Stimulated activated CD8-positive, alpha-beta memory T cell treated with anti-CD3 and anti-CD28 coated beads, Interleukin-15, amount 100 ng/mL, for 4 hours (primary cell): ENCODE measurements at places on chromosomes 16 and 17.
A peak's percentile ranks its signal among the peaks of the same experiment; 100 is the strongest.

DNA sequence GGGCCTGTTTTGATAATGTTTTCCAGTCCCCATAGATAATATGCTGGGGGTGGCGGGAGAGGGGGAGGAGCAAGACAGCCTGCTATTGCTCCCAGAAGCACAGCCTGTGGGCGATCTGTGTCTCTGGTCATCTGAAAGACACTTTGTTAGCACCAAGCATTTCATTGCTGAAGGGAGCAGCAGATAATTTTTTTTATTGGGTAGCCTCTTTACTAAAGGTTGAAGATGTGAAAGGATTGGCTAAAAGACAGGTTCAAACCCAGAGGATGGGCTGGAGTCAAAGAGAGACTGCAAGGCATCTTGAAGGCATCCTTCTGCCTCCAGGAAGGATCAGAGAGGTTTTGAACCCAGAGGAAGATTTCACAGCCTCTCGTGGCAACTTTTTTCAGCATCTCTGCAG, 60.6 kb downstream of the C17orf67 start:
- no peak for DNase-seq

- DNase-seq, result no peak
Measured at GRCh38 chr17:80394629-80395216, 20.2 kb upstream of the ENDOV start.

DNA sequence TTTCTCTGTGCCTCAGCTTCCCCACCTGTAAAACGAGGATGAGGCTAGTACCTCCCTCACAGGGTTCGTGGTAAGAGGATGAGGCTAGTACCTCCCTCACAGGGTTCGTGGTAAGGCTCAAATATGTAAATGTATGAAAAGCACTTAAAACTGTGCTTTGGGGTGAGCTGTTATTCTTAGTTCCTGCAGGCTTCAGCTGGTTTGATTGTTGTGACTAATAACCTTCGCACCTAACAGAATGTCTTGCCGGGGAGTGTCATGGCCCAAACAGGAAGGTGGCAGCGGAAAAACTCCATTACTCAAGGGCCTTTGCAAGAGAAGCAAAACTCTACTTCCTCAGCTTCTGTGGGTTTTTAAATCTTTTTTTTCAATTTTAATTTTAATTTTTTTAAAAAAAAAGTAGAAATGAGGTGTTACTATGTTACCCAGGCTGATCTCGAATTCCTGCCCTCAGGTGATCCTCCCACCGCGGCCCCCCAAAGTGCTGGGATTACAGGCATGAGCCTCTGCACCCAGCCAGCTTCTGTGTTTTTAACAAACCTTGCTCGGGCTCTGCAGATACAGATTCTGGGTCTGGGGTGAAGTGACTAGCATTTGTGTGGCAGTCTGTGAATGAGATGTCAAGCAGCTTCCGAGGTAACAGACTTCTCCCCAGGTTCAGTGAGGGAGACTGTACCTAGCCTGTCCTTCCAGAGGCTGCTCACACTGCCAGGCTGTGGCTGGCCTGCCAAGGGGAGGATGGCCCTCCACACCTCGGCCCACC, 103.0 kb downstream of the RAB11FIP4 start:
- DNase-seq, result no peak

DNA sequence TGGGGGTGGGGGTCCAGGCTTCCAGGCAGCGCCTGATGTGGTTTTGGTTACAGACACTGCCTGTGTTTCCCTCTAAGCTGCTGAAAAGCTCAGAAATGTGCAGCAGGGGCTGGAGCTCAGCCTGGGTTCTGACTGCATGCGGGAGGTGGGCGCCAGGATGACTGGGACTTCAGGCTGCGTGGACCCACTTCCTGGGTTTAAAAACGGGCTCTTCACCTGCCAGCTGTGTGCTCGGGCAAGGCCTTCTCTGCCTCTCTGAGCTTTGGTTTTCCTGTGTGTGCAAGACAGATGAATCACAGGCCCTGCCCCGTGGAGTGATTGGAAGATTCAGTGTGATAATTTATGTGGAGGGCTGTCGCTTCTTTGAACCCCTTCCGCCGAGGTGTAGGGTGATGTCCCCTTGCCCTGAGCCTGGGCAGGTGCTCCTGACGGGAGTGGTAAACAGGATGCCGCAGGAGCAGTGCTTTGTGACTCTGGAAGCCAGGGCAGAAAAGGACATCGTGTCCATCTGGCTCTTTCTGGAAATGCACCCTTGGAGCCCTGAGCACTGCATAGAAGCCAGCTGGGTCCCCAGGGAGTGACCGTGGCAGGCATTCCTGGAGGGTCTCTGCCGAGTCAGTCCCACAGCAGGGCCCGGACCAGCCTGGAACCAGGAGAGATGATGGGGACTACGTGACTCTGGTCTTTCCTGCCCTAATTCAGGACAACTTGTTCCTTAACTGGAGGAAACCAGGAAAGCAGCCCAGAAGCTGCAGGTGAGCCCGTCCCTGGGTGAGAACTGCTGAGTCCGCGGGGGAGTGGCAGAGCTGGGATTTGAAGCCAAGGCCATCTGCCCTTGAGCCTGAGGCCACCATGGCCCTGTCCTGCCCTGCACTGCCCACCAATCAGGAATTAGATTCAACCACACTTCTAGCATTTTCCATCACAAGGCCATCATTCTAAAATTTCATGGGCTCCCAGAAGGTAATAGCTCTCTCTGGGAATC, 28.5 kb upstream of the SLC7A5 start:
- peak; percentile 45 for DNase-seq

GRCh38 chr16:83704656-83705055, 103.1 kb upstream of the HSBP1 start:
- DNase-seq, result no peak

DNA sequence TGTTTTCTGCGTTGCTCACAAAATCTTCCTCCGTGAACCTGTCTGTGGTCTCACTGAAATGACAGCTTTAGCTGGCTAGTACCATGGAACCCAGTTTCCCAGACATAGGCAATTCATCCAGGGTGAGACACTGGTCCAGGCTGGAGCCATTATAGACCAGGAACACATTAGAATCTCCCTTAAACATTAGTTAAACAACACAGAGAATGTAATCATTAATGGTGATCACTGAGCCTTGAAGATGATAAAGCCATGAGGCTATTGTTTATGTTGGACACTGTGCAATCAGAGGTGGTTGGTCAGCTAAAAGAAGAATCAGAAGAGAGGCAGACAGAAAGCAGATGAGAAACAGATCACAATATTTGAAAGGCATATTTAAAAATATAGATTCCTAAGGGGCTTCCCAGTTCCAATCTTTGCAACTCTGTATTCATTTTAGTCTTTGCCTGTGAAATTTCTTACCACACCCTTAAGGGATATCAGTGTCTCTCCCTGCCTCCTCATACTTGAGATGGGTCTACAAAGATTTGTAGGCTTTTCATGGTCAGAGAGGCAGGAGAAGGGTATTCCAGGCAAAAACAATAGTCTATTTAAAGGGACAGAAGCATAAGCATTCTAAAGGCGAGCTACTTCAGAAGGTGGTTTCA, 317.9 kb downstream of the MAP2K6 start:
- DNase-seq, result no peak

DNA sequence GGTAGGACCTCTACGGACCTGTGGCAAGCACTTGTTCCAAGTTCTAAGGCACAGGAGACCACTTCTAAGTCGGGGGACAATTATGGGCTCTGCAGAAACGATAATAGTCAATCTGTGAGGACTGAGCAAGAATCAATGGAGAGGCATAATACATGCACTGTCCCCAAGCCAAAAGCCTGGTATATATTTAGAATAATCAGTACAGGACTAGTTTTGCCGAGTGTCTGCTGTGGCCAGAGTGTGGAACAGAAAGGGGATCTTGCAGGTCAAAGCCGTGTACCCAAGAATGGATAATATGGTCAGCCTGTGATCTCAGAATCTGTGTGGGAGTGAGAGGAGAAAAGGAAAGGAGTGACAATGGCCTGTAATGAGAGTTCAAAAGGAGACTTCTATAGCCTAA, 80.2 kb upstream of the GNAO1 start:
- no peak for DNase-seq

- no peak for DNase-seq
Measured at GRCh38 chr16:27127308-27127707, 60.6 kb downstream of the C16orf82 start.

GRCh38 chr17:73792994-73793393, 148.7 kb upstream of the SDK2 start:
- no peak for DNase-seq

GRCh38 chr17:4026255-4026654, 62.0 kb upstream of the ATP2A3 start:
- no peak for DNase-seq

DNA sequence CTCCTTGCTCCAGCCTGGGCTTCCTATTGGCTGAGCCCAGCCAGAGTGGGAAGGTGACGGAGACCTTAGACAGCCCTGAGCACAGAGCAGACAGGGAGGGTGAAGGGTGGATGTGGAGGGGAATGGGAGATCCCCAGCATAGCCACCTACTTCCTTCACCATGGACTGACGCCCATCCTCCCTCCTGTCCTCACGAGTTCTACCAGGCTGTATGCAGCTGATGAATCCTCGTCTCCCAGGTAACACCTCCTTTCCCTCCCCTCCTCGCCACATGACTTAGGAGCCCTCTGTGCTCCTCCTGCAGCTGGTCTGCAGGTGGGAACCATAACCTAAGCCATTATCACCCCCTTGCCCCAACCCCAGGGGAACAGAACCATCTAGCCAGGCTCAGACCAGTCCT, 9.0 kb upstream of the CRHR1 start:
- no peak for DNase-seq

- no peak for DNase-seq
Measured at GRCh38 chr17:50289278-50289677, 15.0 kb downstream of the TMEM92 start.

- DNase-seq, result no peak
Measured at GRCh38 chr16:8907096-8907495, 24.9 kb downstream of the LITAFD start.

DNA sequence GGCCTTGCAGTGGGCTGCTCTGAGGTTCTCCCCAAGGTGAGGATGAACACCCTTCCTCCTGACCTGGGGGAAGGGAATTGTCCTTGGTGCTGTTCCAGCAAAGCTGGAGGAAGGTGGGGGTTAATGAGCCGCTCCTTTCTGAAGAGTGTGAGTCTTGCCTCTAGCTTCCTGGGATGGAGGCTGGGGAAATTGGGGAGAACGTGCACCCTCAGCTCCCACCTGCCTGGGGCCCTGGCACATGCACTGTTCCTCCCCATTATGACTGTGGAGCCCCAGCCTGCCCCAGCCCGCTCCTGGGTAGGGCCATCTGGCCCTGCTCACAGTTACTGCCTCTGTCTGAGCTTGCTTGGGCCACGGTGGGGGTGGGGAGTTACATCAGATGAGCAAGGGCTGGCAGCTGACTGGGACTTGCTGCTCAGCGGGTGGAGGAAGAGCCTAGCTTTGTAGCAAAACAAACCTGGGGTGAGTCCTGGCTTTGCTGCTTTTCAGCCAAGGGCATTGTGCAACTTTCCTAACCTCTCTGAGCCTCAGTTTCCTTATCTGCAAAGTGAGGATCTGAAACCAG, 11.1 kb downstream of the TNS4 start:
- no peak for DNase-seq

DNA sequence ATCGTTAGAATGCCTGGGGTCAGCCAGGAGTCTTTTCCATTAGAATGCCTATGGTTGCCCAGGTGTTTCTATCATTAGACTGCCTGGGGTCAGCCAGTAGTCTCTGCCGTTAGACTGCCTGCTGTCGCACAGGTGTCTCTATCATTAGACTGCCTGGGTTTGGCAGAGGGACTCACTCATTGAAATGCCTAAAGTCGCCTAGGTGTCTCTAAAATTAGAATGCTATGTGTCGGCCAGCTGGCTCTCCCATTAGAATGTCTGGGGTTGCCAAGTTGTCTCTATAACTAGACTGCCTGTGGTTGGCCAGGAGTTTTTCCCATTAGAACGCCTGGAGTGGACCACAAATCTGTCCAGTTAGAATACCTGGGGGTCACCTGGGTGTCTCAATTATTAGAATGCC, 2266.5 kb downstream of the TP53TG3F start:
- no peak for DNase-seq

DNA sequence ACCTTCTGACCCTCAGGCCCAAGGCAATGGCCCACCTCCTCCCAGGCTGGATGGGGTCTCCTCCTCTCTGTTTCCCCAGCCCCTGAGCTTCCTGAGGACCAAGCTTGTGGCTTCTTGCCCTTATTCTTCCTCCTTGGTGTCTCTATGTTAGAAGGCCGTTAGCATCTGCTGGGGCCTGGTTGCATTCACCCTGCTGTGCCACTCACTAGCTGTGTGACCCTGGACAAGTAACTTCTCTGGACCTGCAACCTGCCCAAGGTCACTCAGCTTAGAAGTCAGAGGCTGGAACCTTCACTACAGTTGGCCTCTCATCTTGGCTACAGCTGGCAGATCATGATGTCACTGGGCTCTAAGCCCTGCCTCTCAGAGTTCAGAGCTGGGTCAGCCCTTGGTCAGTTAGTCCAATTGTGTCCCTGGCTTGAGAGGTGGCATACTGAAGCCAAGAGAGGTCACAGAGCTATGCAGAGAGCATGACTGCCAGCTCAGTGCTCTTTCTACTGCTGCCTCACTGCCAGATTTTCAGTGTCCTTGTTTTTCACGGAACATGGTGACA, 3.0 kb downstream of the MT2A start:
- DNase-seq, result no peak

- no peak for DNase-seq
Measured at GRCh38 chr17:76467366-76467765, at the start of gene AANAT. TSS of gene AANAT (plus strand) at chr17:76467603. CDS start at chr17:76468747, 1,144 bp downstream.

DNA sequence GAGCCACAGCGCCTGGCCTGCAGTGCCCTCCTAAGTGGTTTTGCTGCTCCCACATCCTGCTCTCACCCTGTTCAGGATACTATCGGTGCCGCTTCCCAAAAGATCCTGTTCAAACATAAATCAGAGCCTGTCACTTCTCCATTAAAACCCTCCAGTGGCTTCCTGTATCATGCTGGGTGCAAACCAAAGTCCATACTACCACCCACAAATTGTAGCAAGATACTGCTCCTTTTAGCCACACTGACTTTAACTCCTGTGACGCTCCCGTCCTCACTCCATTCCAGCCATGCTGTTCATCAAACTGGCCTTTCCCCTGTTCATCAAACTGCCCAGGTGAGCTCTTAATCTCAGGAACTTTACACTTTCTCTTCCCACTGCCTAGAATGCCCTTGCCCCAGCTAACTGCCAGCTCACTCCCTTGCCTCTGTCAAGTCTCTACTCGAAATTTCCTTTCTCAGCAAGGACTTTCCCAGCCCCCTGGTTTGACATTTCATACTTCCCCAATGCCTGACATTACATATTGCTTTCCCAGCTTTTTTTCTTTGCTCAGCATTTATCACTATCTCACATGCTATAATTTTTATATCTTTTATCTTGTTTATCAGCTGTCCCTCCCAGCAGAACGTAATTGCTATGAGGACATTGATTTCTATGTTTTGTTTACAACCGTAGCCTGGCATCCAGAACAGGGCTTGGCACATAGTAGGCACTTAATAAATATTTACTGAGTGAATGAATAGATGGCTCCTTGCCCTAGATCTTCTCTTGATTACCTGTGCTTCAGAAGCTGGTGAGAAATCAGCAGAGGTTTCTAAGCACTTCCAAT, 44.3 kb upstream of the SMURF2 start:
- DNase-seq, result no peak

- DNase-seq, result no peak
Measured at GRCh38 chr17:39161962-39162361, 4.0 kb downstream of the ARL5C start.

GRCh38 chr17:49259663-49260010, 29.1 kb upstream of the PHOSPHO1 start:
- DNase-seq, result no peak

GRCh38 chr16:12920739-12921138, 19.3 kb downstream of the SHISA9 start:
- no peak for DNase-seq
